SK-MEL-5 (cell line): ENCODE measurements at places on chromosomes 2 and 18. TPM values are rescaled to one million over a fixed set of nuclear protein-coding genes. Genes with fewer than 3 reads are reported as not detected.
A peak's percentile ranks its signal among the peaks of the same experiment; 100 is the strongest.

The DQX1 gene
- total RNA-seq, result 0.16 and 0.21 TPM in 2 replicates

DNA sequence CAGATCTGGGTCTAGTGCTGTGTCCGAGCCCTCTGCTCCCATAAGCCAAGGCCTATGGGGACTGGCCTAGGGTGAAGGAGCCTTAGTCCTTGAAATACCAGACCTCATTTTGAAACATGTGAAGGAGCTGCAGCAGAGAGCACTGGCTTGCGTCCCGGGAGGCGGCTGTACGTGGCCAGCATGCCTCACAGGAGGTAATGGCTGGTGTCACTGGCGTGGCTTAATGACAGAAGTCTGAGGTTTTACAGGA, 72.7 kb upstream of the OTOS start:
- DNase-seq, result no peak

GRCh38 chr2:10159086-10159485, 36.5 kb downstream of the RRM2 start:
- no peak for DNase-seq

DNA sequence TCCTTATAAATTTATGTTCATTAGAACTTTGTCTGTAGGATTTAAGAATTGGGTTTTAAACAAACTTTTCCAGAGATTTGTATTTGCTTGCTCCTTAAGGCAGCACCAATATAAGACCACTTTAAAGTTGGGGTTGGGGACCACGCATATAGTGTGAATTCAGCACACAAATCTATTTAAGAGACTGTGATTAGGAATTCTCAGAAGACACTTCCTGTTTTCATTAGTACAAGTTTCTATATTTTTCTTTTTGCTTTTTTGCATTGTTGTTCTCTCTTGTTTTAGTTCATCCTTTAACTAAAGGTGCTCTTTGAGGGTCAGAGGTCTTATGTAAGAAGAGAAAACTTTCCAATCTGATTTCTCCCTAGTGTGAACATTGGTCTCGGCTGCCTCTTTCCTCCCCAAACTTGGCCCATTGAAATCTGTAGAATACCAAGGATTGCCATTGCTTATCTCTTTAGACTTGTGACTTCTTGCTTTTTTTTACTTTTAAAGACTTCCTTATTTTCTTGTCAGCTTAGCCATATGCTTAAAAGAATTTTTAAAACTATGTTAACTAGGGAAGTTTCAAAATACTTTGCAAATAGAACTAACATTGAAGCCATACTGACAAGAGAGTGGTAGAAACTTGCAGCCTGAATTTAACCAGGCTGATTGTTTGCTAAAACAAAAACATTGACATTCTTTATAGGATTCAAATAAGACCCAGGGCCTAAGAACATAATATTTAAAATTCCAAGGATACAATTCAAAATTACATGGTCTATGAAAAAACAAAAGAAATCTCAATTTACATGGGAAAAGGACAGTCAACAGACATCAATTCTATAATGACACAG, 264.1 kb upstream of the FN1 start:
- no peak for DNase-seq

GRCh38 chr2:68925295-68925896, 27.3 kb downstream of the GKN2 start:
- peak; percentile 81 for DNase-seq

DNA sequence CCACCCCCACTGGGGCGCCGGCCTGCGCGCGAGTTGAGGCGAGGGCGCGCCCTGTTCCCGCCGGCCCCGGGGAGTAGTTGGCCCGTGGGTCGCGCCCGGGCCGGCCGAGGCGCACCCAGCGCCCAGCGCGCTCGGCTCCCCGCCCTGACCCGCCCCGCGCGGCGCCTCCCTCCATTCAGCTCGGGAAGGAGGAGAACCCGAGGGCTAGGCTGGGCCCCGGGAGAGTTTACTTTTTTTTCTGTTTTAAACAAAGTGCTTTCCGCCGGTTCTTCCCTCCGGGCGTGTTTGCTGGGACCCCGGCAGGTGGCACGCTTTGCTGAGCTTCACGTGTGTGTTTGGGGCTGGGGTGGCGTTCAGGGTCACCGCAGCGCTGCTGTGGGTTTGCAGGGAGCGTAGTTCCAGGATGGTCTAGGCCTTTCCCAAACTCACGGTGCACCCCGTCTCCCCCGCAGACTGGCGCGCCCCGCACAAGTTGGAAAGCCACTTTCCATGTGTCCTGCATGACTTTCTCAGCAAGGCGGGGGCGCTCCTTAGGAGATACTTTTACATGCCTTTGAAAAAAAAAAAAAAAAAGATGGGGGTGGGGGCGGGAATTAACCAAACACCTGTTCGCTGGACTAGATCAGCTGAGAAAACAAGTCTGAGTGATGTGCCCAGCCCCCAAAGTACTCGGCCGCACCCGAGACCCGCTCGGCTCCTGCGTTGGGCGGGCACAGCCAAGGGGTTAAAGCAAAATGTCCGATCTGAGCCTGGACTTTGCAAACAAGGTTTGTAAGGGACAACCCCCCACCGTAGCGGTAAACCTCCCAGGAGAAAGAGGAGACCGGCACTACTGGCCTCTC, 825 bp downstream of the ITGA6 start:
- DNase-seq, result no peak

DNA sequence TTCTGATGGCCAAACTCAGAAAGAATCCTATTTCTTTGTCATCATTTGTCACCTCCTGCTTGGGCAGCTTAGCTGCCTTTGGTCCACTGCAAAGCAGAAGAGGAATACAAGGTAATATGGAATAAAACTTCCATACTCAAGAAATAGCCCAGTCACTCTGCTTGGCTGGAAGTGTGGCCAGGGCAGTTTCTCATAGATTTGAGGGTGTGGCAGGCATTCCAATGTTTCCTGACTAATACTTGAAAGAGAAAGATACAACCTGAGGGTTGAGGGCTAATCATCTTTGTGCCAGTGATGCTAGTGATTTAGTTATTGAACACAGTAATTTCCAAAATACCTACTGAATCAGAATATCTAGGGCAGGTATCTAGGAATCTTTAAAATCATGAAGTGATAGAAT, 83.1 kb downstream of the FAM161A start:
- DNase-seq, result no peak

GRCh38 chr2:81648370-81648769, 1343.8 kb upstream of the LRRTM1 start:
- DNase-seq, result no peak

The FOXI3 gene
- 0.64 and 0.66 TPM in 2 replicates for total RNA-seq

The LRRC30 gene
- total RNA-seq, result not detected in 2 replicates

The XRCC5 gene
- 337 and 381 TPM in 2 replicates for total RNA-seq

GRCh38 chr18:33923980-33924379, 300.7 kb downstream of the NOL4 start:
- no peak for DNase-seq

The TSPYL6 gene
- not detected in 2 replicates for total RNA-seq
